ENCODE measurements at places on chromosomes 4 and X.

DNA sequence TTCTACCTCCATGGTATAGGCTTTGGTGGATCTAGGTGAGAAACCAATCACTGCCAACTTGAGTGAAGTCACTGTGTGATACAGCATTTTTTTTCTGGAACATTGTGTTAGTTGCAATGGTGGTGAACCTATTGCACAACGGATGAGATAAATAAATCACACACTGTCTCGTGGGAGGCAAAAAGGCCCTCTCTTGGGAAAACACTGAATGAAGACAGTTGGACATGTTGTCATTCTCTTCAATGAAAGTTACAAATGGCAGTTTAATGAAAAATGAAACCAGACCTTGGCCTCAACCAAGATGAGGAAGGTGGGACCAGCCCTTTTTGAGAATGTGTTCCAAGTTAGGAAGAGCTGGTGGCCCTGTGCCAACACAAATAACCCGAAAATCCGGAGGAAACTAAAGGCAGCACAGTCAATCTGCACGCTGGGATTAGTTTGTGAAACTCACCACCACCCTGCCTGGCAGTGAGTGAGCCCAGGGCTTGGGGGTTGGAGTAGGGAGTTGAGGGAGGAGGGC is 5.4 kb upstream of the ADGRG2 start:
- no peak for DNase-seq

DNA sequence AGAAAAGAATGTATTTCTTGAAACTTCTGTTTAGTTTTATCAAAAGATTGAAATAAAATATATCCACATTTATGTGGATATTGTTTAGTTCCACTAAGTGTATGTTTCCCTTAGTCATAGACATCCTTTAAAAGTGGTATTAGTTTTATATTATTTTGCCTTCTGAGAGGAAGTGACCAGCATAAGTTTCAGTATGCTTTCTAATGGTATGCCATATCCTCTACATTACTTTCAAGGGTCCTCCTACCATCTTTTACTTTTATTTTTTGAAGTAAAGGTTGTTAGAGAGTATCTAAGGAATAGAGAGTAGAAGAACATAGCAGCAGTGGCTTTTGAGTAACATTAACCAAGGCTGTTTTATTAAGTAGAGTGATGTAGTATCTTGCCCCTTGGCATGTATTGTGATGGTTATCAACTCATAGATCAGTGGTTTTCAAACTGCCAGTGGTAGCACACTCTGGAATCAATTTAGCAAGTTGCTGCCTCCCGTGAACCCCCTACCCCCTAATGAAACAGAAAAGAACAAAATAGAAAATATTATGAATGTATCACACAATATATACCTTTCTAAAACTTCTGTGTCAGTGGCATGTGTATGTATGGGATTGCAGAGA is 44.8 kb downstream of the RBPJ start:
- DNase-seq, result no peak

- DNase-seq, result no peak
Observed at GRCh38 chr4:78707793-78708192, 68.4 kb upstream of the BMP2K start.

DNA sequence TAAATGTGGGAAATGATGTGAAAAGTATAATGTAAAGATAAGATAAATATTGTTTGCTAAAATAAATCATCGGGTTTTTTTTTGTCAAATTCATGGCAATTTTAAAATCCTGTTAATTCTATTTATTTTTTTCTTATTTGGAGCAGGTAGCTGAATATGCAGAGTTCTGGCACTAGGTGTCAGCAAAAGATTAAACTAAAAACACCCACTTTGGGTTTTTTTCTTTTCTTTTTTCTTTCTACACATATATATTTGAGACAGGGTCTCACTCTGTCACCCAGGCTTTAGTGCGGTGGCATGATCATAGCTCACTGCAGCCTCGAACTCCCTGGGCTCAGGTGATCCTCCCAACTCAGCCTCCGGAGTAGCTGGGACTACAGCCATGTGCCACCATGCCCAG is 6.9 kb upstream of the RAP2C start:
- no peak for DNase-seq

- DNase-seq, result no peak
Observed at GRCh38 chrX:148573119-148573518, 72.7 kb downstream of the AFF2 start.

DNA sequence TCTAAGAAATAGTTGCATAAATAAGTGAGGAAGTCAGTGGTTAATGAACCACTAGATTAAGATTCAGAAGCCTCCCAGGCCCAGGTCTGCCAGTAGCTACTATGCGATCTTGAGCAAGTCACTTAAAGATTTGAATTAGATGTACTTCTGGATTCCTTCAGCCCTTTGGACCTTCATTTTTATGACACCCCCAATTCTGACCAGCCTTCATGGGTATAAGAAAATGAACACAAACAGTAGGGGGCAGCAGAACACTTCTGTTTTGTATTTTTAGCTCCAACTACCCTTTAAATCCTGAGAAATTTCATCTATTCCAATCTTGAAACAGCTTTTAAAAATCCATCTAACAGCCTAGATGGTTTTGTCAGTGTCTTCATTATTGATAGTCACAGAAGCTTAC is 19.0 kb downstream of the TMEM47 start:
- DNase-seq, result no peak

- no peak for DNase-seq
Observed at GRCh38 chr4:108917255-108917654, 154.4 kb upstream of the ETNPPL start.

DNA sequence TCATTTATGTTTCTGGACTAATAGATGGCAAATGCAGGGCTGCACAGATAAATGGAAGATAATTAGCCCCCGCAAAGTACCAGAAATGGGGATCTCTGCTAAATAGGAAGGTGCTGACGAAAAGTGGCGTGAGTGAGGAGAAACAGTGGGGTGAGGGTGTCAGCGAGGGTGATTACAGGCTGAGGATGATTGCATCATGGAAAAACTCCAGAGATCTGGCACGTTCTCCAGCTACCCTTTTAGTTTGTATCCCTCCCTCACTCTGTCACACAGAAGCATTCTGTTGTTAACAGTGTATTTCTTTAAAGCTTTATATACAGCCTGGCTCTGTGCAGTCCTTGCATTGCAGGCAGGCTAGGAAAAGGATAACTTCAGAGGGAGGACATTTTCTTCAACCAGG is 309.6 kb upstream of the DDX53 start:
- no peak for DNase-seq

- DNase-seq, result no peak
Observed at GRCh38 chr4:165522050-165522449, 143.2 kb downstream of the CPE start.

DNA sequence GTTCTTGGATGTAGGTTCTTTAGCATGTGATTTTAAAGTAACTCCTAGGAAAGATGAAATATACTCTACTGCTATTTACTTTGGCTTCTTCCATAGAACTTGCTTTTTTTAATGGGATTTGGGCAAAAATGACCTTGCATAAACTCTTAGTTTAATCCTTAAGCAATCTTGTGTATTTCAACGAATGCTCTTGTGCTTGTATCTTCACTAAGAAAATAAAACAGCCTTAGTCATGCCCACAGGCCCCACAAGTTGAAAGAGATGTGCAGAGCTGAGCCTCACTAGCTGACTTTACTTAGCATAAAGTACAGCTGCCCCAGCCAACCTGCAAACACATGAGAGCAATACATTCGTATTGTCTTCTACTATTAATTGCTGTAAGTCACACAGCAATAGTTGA is 1609.2 kb downstream of the STIM2 start:
- DNase-seq, result no peak

DNA sequence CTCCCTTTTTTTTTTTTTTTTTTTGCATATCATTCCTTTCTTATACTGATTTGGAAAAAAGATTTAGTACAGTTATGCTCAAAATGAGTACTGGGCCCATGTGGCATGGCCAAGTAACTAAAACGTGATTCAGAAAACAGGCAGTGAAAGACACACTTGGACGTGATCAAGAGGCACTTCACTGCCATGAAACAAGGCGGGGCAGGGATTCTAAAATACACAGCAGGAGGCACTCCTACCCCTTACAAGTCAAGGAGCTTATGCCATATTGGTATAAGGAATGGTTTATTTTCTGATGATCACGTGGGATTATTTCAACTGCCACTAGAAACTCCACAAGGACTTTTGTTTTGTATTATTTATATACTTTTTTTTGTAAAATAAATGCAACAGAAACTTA is 72.0 kb downstream of the CHST7 start:
- DNase-seq, result no peak

GRCh38 chr4:57614257-57614932 is 504.2 kb upstream of the IGFBP7 start:
- DNase-seq, result no peak

GRCh38 chrX:150362599-150363481 is at the start of gene MAMLD1:
MAMLD1 (plus strand) TSS chrX:150363317; CDS start chrX:150445517, 82,200 bp downstream.
- DNase-seq, result no peak

GRCh38 chrX:80266979-80267378 is 153.3 kb upstream of the TENT5D start:
- no peak for DNase-seq

- DNase-seq, result no peak
Observed at GRCh38 chrX:72142794-72143608, 11.3 kb upstream of the RTL5 start.

DNA sequence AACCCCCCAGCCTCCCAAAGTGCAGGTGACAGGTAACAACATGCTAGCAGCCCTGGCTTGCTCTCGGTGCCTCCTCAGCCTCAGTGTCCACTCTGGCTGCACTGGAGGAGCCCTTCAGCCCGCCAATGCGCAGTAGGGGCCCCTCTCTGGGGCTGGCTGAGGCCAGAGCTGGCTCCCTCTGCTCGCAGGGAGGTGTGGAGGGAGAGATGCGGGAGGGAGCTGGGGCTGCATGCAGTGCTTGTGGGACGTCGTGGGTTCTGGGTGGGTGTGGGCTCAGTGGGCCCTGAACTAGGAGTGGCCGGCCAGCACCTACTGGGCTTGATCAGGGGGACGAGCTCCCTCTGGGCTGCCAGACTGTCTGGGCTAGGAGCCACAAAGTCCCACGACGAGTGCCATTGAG is 14.4 kb downstream of the C4orf46 start:
- DNase-seq, result no peak

- DNase-seq, result no peak
Observed at GRCh38 chr4:123661080-123661737, 264.6 kb downstream of the SPRY1 start.

- DNase-seq, result no peak
Observed at GRCh38 chr4:109440948-109441347, 7.3 kb downstream of the SEC24B start.

DNA sequence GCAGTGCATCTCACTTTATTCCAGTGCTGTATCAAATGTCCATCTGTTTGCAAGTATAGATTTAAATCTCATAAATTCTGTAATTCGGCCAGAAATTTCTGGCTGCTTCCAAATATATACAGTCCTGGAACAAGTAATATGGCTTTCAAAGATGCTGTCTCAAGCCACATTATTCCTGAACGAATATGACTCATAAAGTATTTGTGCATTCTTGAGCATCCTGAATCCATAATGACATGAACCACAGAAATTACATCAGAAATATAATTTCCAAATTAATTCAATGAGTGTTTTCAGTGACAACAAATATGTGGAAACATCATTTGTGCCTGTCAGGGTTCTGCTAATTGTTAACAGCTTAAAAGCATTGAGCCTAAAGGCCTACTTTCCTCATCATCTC is 140.9 kb upstream of the HPGD start:
- DNase-seq, result no peak
